ENCODE measurements at places on chromosomes 6 and 20.

DNA sequence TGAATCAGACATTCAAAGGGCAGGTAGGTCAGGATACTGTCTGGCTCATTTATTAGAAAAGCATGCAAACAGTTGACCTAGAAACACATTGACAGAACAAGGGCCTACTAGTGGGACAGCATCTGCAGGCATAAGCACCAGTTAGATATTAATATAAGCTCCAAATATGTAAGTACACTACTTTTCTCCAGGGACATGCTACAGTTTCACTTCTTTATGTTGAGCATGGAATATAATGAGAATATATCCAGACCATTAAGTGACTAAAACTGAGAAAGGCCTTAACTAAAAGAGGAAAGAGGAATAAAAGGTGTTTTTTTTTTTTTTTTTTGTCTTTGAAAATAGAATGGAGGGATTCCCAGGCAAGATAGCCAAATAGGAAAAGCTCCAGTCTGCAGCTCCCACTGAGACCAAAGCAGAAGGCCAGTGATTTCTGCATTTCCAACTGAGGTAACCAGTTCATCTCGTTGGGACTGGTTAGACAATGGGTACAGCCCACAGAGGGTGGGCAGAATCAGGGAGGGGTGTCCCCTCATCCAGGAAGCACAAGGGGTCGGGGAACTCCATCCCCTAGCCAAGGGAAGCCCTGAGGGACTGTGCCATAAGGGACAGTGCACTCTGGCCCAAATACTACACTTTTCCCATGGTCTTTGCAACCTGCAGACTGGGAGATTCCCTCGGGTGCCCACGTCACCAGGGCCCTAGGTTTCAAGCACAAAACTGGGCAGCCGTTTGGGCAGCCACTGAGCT lies 251.6 kb downstream of the PHF3 start:
- no peak for DNase-seq

DNA sequence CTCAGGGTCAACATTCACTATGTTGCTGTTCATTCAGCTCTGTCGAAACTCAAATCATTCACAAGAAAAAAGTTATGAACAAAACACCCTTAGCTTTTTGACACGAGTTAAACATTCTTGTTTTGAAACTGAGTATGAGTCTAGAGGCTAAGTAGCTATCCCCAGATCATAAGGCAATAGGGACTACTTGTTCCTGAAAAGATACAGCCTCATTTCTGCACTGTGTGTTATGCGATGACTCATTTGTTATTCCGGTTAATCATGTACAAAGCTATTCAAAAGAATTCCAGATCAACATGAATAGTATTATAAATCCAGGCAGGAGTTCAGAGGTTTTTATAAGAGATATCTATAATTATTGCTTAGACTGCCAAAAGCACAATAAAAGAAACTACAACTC lies 908.0 kb downstream of the QKI start:
- no peak for DNase-seq

GRCh38 chr6:333379-334002 lies 41.2 kb downstream of the DUSP22 start:
- DNase-seq = no peak

DNA sequence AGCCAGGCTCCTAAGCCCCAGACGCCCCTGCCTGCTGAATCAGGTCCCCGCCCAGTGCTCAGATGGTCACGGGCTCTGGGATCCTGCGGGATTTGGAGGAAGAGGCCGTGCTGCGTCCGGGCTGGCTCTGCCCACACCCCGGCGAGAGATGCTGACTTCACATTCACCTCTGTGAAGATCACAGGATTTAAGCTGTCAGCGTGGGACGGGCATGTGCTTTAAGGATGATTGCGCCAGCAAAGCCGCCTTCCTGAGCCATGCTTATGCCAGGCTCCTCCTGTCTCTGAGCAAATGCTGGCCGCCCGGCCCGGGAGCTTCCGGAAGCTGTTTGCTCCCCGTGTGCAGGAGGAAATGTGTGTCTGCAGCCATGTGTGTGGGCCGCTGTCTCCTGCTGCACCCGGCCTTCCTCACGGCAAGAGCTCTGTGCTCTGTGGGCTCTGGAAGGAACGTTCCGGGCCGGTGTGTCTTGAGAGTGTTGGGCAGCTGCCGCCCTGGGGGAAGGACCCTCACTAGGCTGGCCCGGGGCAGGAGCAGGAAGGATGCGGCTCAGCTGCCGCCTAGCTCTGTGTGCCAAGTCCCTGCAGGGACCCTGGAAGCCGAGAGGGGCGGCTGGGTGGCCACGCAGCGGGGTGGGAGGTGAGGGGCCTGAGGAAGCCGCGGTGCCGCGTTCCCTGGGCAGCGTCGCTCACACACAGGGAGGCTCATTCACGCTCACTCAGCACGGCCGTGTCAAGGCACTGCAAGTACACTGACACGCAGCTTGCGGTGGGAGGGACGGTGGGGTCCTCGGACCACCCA lies 19.0 kb upstream of the BHLHE23 start:
- DNase-seq = no peak

GRCh38 chr6:91082311-91082832 lies 495.5 kb upstream of the MAP3K7 start:
- DNase-seq = no peak

Data from iPS-NIHi11 (cell line).